Natural killer cell (primary cell): ENCODE measurements at places on chromosomes 16 and 17. TPM values are rescaled to one million over a fixed set of nuclear protein-coding genes. Genes with fewer than 3 reads are reported as not detected.

DNA sequence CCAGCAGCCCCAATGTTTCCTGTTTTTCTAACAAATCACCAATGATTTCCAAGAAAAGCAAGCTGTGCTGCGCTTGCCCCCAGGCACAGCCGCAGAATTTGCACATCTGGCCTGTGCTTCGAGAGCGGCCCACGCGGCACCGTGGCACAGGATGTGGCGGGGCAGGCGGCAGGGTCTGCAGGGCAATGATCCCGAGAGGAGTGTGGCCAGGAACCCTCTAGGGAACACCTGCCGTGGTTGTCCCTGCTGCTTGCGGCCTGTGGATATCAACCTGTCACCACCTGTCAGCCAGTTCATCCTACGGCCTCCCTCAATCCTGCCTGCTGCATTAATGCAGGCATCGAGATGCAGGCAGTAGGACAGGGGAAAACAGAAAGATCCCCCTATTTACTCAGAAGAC is 24.0 kb downstream of the PIK3R5 start:
- no peak overlapping the region for H3K4me3 ChIP-seq
- H3K4me1 ChIP-seq = peaks cover 71% of the 10 kb centered on the region
- no peaks in the 10 kb centered on the region for H3K27me3 ChIP-seq
- H3K36me3 ChIP-seq = peaks cover 32% of the 10 kb centered on the region
- peak overlapping the region; percentile 78 for H3K27ac ChIP-seq

GRCh38 chr17:47279062-47279801 is 25.6 kb downstream of the ITGB3 start:
- H3K4me1 ChIP-seq = peaks cover 17% of the 10 kb centered on the region
- H3K27ac ChIP-seq = peak overlapping the region; percentile 19
- no peak for DNase-seq
- H3K36me3 ChIP-seq = no peaks in the 10 kb centered on the region
- no peaks in the 10 kb centered on the region for H3K27me3 ChIP-seq

- no peaks in the 10 kb centered on the region for H3K27me3 ChIP-seq
- DNase-seq = peak; percentile 61
- peaks cover 3% of the 10 kb centered on the region for H3K36me3 ChIP-seq
These were observed 67.7 kb downstream of the MPRIP start for GRCh38 chr17:17109907-17110306.

DNA sequence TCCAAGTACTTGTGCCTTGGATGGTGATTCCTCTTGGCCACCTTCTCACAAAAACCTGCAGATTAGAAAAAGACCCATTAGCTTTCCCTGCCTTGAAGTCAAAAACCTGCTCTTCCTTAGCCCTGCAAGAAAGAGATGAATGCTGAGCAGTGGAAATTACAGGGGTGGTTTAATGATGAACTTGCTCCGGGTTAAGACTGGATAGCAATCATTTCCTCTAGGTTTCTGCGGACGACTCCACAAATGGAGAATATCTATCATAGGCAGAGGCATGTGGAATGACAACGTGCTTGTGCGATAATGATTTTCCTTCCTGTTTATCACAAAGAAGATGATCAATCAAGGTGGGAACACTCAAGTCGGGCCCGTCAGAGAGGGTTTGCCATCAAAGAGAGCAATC is 201.2 kb upstream of the ERCC4 start:
- no peak for DNase-seq
- no peaks in the 10 kb centered on the region for H3K4me1 ChIP-seq
- H3K27me3 ChIP-seq = no peaks in the 10 kb centered on the region
- H3K4me3 ChIP-seq = no peak overlapping the region
- no peaks in the 10 kb centered on the region for H3K36me3 ChIP-seq
- no peak overlapping the region for H3K27ac ChIP-seq

DNA sequence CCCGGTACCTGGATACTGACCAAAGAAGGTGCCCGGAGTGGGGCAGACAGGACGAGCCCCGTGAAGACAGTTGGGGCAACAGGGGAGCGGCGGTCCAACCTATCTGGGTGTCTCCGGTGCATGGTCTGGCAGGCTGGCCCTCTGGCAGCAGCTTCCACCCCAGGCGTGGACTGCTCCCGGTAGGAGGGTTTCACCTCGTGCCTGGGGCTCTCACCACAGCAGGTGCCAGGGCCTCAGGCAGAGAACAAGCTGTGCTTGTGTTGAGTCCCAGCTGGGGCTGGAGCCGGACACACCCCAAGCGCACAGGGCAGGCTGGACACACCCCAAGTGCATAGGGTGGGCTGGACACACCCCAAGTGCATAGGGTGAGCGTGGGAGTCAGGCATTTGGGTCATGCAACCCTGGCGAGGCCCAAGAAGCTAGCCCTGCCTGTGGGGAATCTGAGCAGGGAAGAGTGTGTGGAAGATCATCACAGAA is 1.5 kb upstream of the FBXL16 start:
- no peaks in the 10 kb centered on the region for H3K36me3 ChIP-seq
- H3K4me1 ChIP-seq = peaks cover 6% of the 10 kb centered on the region
- H3K4me3 ChIP-seq = no peak overlapping the region
- DNase-seq = no peak

GRCh38 chr17:83067071-83067717 is 12.2 kb upstream of the METRNL start:
- no peaks in the 10 kb centered on the region for H3K36me3 ChIP-seq
- no peak overlapping the region for H3K27ac ChIP-seq
- no peak overlapping the region for H3K4me3 ChIP-seq
- peak; percentile 6 for DNase-seq

TBC1D3E gene
- not detected for total RNA-seq

- no peak for DNase-seq
- no peak overlapping the region for H3K4me3 ChIP-seq
- H3K27me3 ChIP-seq = no peaks in the 10 kb centered on the region
- H3K4me1 ChIP-seq = no peaks in the 10 kb centered on the region
These were observed 273.8 kb downstream of the CDH13 start for GRCh38 chr16:82900559-82900958.

- DNase-seq = no peak
- no peak overlapping the region for H3K4me3 ChIP-seq
- H3K36me3 ChIP-seq = peaks cover 4% of the 10 kb centered on the region
- H3K27ac ChIP-seq = no peak overlapping the region
- no peaks in the 10 kb centered on the region for H3K27me3 ChIP-seq
- H3K4me1 ChIP-seq = peaks cover 17% of the 10 kb centered on the region
These were observed 5.0 kb downstream of the PAM16 start for GRCh38 chr16:4345836-4346781.

PDIA2 gene
- not detected for total RNA-seq

DNA sequence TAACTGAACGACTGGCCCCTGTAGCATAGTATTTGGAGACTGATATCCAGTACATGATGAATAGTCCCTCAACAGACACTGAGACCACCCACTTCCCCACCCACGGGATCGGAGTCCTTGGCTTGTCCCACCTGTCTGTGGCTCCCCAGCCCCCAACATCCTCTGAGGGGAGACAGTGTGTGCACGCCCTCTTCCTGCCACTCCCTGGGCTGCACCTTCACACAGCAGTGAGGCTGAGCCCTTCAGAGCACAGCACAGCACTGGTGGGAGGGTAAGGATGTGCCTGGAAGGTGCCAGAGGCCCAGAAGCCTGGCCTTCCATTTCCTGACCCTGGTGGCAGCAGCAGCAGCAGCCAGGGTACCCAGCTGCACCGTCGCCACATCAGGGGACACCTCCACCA is 11.0 kb downstream of the DNASE1 start:
- H3K27ac ChIP-seq = no peak overlapping the region
- DNase-seq = no peak
- H3K36me3 ChIP-seq = peaks cover 24% of the 10 kb centered on the region

TCAP gene
- 2.4 TPM for total RNA-seq

- peak overlapping the region; percentile 6 for H3K4me3 ChIP-seq
- no peaks in the 10 kb centered on the region for H3K36me3 ChIP-seq
- H3K27ac ChIP-seq = peak overlapping the region; percentile 86
- H3K4me1 ChIP-seq = peaks cover 84% of the 10 kb centered on the region
- peak; percentile 61 for DNase-seq
These were observed 10.1 kb downstream of the IL32 start for GRCh38 chr16:3075523-3075915.

DNA sequence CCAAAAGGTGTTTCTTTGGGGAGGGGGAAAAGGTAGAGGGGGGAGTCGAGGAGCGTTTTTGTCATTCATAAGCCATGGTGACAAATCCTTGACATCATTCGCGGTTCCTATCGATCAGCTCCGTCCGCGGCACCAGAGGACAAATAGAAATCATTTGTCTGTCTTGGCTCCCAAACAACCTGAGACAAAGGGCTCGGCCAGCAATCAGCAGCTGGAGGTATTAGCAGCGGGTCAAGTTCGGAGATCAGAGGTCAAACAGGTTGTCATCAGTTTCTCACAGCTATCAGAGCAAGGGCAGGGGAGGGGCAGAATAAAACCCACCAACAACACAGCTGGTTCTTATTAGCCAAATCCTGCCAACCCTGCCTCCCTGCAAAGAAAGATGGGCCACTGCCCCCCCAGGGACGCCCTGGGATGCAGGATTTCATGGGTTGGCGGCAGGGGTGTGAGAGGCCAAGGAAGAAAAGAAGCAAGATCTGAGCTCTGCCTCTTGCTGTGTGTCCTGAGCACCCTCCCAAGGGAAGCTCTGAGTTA is 145.3 kb upstream of the LHX1 start:
- no peaks in the 10 kb centered on the region for H3K36me3 ChIP-seq
- no peaks in the 10 kb centered on the region for H3K27me3 ChIP-seq
- no peak overlapping the region for H3K4me3 ChIP-seq
- DNase-seq = no peak

ARHGDIG gene
- total RNA-seq = 0.49 TPM

DNA sequence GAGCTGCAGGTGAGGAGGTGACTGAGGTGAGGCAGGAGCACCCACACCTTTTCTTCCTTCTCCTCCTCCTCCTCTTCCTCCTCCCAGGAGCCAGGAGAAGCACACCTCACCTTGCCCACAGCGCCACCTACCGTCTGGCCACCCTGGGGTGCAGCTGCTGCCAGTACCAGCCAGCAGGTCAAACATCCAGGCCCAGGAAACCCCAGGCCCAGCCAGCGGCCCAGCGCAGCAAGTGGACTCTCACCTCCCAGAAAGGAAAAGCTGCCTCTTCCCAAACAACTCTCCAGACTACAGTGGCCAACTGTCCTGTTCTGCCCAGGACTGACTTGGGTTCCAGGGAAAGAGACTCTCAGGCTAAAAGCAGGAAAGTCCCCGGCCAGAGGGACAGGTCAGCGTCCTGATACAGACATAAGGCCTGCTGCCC is 22.7 kb downstream of the PEMT start:
- DNase-seq = peak; percentile 61
- no peaks in the 10 kb centered on the region for H3K36me3 ChIP-seq
- no peaks in the 10 kb centered on the region for H3K27me3 ChIP-seq
- H3K4me1 ChIP-seq = no peaks in the 10 kb centered on the region

SEPTIN12 gene
- total RNA-seq = not detected

TMEM186 gene
- 3.0 TPM for total RNA-seq
